ENCODE measurements at places on chromosomes 1 and 21. TPM values are rescaled to one million over a fixed set of nuclear protein-coding genes. Genes with fewer than 3 reads are reported as not detected.

GRCh38 chr1:87684713-87685205 lies 356.1 kb downstream of the LMO4 start:
- DNase-seq, result no peak

- no peak for DNase-seq
These were observed 7.0 kb downstream of the IL12RB2 start for GRCh38 chr1:67314696-67315095.

The MFSD2A gene
- 49.3 TPM for polyA plus RNA-seq

The FASLG gene
- not detected for polyA plus RNA-seq

The ITLN1 gene
- not detected for polyA plus RNA-seq

- no peak for DNase-seq
These were observed 178.8 kb downstream of the VPS13D start for GRCh38 chr1:12408662-12409061.

DNA sequence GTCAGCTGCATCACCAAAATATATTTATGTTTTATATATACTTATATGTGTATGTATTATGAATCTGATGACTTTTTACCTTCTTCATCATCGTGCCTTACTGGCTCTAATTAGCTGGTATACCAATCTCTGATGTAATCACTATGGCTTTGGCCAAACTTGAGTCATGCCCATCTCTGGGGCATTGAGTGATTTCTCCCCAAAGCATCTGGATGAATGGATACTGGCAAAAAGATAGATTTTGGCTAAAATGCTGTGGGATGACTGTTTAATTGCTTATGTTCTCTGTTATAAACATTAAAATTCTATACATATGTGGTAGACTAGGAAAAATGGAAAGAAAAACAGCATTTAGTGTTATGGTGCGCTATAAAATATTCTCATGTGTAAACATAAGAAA lies 19.6 kb downstream of the CDKN2C start:
- no peak for DNase-seq

GRCh38 chr1:77631751-77632150 lies 50.7 kb downstream of the ZZZ3 start:
- no peak for DNase-seq

DNA sequence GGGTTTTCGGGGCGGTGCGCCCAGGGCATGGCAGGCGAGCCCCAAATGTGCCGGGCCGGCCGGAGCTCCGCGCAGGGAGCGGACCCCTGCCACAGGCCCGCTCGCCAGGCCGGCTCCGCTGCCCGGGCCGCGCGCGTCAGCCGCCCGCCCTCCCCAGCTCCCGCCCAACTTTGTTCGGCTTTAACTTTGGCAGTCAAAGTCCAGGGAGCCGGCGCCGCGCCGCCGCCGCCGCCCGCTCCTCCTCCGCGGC lies 488 bp downstream of the SLC35D1 start:
- no peak for DNase-seq

The RBP7 gene
- 0.48 TPM for polyA plus RNA-seq

The KIAA1614 gene
- 0.03 TPM for polyA plus RNA-seq

The LCE3E gene
- polyA plus RNA-seq, result 0.19 TPM

The OR10J1 gene
- not detected for polyA plus RNA-seq

DNA sequence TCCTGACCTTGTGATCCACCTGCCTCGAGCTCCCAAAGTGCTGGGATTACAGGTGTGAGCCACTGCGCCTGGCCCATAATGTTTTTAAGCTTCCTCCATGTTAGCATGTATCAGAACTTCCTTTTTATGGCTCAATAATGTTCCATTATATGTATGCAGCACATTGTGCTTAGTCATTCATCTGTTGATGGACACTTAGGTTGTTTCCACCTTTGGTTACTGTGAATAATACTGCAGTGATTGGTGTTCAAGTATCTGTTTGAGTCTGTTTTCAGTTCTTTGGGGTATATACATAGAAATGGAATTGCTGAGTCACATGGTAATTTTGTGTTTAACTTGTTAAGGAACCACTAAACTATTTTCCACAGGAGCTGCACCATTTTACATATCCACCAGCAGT lies 17.7 kb downstream of the CMPK1 start:
- DNase-seq, result peak; percentile 52

- DNase-seq, result no peak
These were observed 2.9 kb downstream of the MTARC1 start for GRCh38 chr1:220789532-220790147.

The SPRR2G gene
- polyA plus RNA-seq, result not detected

The ERRFI1 gene
- 115 TPM for polyA plus RNA-seq

- no peak for DNase-seq
These were observed 18.5 kb downstream of the KCNN3 start for GRCh38 chr1:154851392-154852177.

DNA sequence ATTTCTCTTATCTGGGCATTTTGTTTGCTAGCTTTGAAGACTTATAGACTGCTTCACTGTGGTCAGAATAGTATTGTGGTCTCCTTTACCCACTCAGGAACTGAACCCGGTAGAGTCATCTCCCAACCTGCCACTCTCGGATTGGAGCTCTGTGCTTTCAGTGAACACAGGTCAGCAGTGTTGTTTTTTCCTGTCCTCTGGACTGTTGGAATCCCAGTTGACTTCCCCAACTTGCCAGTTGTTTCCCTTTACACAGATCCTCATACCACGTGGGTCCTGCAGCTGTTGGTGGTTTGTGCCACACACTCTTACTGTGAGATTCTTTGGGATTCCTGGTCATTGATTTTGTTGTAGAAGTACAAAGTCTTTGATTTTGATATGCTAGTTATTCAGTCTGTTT lies 214.1 kb downstream of the DYRK1A start:
- DNase-seq, result no peak

DNA sequence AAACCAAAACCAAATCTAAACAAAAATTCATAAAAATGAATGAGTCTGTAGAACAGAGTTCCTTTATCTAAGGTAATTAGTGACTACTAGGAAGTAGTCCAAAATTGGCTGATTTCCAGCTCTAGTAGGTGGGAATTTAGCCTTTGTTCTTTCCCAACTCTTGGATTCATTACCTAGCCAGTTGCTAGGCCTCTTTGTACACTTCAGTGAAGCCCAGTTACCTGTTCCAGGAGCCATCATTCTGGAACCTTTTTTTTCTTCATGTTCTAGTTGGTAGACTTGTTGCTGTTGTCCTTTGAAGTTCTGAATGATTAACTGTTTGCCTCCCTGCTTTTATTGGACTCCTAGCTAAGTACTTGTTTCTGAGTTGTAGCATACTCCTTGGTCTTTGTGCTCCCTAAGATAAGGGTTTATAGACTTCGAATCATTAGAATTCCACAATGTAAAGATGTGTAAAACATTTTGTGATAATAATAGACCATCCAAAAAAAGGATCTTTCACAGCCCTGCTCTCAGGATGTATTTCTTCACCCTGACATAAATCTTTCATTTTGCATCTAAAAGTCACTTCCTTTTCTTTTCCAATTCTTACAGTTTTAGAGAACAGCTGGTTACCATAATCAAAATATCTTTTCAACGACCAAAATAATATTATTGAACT lies 9.8 kb downstream of the PLA2G4A start:
- DNase-seq, result no peak

The SMIM1 gene
- polyA plus RNA-seq, result 0.59 TPM
